Panc1 (cell line): ENCODE measurements at places on chromosomes 12 and 14. TPM values are rescaled to one million over a fixed set of nuclear protein-coding genes. Genes with fewer than 3 reads are reported as not detected.
A peak's percentile ranks its signal among the peaks of the same experiment; 100 is the strongest.

- no peaks in the 10 kb centered on the region for H3K4me1 ChIP-seq
- no peaks in the 10 kb centered on the region for H3K36me3 ChIP-seq
- H3K27me3 ChIP-seq: no peaks in the 10 kb centered on the region
- H3K27ac ChIP-seq: no peak overlapping the region
- H3K4me3 ChIP-seq: no peak overlapping the region
These were observed 119.7 kb upstream of the HIF1A start for GRCh38 chr14:61575551-61576150.

DNA sequence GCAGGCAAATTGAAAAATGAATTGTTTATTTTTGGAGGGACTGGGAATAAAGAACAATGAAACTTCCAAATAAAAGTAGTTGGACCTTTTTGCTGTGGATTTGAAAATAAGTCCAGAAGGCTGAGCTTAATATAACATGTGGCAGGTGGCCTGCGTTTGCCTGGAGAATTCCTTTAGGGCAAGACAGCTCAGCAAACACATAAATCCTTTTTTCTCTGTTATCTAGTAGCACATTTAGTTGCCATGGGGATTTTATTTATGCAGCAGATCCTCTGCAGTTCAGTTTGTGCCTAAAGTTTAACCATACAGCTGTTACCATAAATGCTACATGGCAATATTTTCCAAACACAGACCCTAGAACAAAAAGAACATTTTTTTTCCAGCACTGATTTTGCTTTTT, 180.0 kb downstream of the NPAS3 start:
- H3K4me3 ChIP-seq: no peak overlapping the region
- H3K27me3 ChIP-seq: no peaks in the 10 kb centered on the region
- no peak overlapping the region for H3K27ac ChIP-seq

GRCh38 chr12:3222979-3223378, 145.8 kb downstream of the TSPAN9 start:
- no peaks in the 10 kb centered on the region for H3K36me3 ChIP-seq
- no peak for DNase-seq
- no peak overlapping the region for H3K4me3 ChIP-seq
- H3K27me3 ChIP-seq: no peaks in the 10 kb centered on the region

DNA sequence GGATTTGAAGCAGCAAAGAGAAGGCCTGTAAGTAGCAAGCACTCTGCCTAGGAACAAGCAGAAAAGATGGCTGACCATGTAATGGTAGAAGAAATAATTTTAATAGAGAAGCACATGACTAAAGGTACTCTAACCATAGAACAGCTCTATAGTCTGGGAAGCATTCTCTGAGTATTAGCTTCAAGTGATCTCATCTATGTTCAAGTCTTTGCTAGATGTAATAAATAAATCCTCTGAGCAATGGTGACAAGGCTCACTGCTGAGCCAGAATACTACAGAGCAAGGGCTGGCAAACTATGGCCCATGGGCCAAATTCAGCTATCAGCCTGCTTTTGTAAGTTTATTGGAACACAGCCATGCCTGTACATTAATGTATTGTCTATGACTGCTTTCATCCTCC, 84.8 kb downstream of the PEBP1 start:
- no peaks in the 10 kb centered on the region for H3K4me1 ChIP-seq
- H3K36me3 ChIP-seq: no peaks in the 10 kb centered on the region
- no peak for DNase-seq
- H3K4me3 ChIP-seq: no peak overlapping the region
- no peak overlapping the region for H3K27ac ChIP-seq

CREBL2 gene
- 13.6 TPM for total RNA-seq

GRCh38 chr14:28142400-28143015, 624.1 kb upstream of the FOXG1 start:
- H3K36me3 ChIP-seq: no peaks in the 10 kb centered on the region
- no peak overlapping the region for H3K4me3 ChIP-seq
- no peak for DNase-seq
- no peak overlapping the region; the same call in 1 of the 2 replicates for H3K27ac ChIP-seq
- H3K4me1 ChIP-seq: peaks cover 3% of the 10 kb centered on the region

RNF212B gene
- total RNA-seq: not detected

IAPP gene
- total RNA-seq: not detected

PPP4R4 gene
- 1.1 TPM for total RNA-seq

- no peak overlapping the region for H3K4me3 ChIP-seq
- H3K4me1 ChIP-seq: no peaks in the 10 kb centered on the region
- DNase-seq: no peak
- no peak overlapping the region for H3K27ac ChIP-seq
These were observed 201.2 kb downstream of the TTC8 start for GRCh38 chr14:89025561-89026236.

DNA sequence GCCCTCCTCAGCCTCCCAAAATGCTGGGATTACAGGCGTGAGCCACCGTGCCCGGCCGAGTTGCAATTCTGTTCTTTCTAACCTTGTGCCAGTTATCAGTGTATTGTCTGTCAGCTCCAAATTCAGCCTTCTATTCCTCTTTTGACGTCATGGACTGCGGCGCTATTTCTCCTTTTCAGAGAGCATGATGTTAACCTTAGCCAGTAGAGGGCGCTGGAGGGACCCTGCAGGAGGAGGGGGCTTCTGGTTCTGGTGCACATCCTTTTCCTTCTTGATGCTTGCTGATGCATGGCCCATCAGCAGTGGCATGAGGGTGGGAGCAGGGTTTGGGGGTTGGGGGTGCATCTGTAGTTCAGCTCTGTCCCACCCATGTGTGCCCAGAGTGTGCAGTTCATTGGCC, 179.3 kb upstream of the RMST start:
- H3K4me3 ChIP-seq: no peak overlapping the region
- no peaks in the 10 kb centered on the region for H3K36me3 ChIP-seq
- no peaks in the 10 kb centered on the region for H3K4me1 ChIP-seq
- H3K27me3 ChIP-seq: no peaks in the 10 kb centered on the region

DNA sequence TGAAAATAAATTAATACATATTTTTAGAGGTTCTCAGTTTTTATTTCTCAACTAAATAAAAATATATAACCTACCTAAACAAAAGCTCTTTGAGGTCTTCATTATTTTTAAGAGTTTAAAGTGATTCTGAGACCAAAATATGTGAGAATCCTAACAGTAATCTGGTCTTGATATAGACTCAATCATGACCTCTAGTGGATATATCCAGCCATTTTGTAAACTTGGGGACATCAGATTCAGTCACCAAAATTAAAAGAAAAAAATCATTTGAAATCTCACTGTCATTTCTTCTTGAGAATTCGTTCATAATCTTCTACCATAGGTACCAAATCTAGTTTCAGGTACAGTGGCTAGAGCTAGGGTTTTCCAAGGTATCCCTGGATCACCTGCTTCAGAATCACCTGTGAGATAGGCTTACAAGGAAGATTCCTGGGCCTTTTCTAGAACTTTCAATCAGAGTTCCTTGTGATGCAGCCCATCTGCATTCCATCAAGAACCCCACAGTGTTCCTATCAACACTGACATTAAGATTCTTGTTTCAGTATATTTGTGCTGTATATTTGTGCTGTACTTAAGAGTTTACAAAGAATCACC, 214.9 kb downstream of the ADAMTS20 start:
- peaks cover 22% of the 10 kb centered on the region for H3K4me1 ChIP-seq
- no peaks in the 10 kb centered on the region for H3K27me3 ChIP-seq
- DNase-seq: no peak
- peak overlapping the region; percentile 68; the same call in 1 of the 2 replicates for H3K27ac ChIP-seq

DNA sequence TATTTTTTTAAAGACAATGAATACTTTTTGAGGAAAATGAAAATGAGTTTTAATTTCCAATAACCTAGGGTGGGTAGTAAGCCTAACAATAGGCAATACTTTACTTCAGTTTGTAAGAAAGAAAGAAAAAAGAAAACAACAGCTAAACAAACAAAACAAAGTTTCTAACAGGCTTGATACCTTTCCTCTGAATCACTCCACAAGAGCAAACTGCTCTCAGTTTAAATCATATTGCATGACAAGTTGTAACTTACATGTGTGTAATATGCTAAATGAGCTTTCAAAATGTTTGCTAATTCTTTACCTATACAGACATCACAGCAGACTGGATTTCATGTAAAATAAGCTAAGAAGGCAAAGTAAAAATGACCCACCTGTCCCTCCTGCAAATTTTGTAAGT, 6.7 kb upstream of the LMO3 start:
- H3K36me3 ChIP-seq: no peaks in the 10 kb centered on the region
- no peak overlapping the region for H3K4me3 ChIP-seq
- H3K27ac ChIP-seq: no peak overlapping the region
- no peaks in the 10 kb centered on the region; the same call in 1 of the 2 replicates for H3K4me1 ChIP-seq

- no peak for DNase-seq
- H3K27me3 ChIP-seq: no peaks in the 10 kb centered on the region
- no peak overlapping the region for H3K4me3 ChIP-seq
- no peaks in the 10 kb centered on the region for H3K36me3 ChIP-seq
These were observed 3.4 kb upstream of the TRAFD1 start for GRCh38 chr12:112121780-112122565.

DNA sequence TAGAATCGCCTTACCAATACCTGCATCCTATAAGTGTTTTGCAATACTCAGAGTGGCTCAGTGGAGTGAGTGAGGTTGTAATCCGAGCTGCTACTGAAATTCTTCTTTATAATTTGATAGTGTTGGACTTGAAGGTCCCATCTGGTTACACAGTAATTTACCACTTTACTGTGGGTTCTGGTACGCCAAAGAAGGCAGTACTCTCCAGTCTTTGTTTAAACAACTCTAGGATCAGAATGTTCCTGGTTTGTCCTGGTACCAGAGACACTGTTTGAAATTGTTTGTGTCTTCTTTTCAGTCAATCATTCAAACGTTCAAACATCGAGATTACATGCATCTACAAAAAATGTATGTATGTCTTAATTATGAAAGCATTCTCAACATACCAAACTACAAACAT, 51.3 kb upstream of the AMN1 start:
- no peaks in the 10 kb centered on the region for H3K36me3 ChIP-seq
- H3K4me1 ChIP-seq: no peaks in the 10 kb centered on the region
- no peak for DNase-seq
- no peak overlapping the region for H3K4me3 ChIP-seq

- no peak overlapping the region for H3K27ac ChIP-seq
- H3K27me3 ChIP-seq: no peaks in the 10 kb centered on the region
- H3K4me1 ChIP-seq: no peaks in the 10 kb centered on the region
- DNase-seq: no peak
- no peak overlapping the region for H3K4me3 ChIP-seq
These were observed 25.3 kb downstream of the TTC8 start for GRCh38 chr14:88849716-88850115.

- H3K4me1 ChIP-seq: peaks cover 16% of the 10 kb centered on the region
- DNase-seq: no peak
- no peaks in the 10 kb centered on the region for H3K27me3 ChIP-seq
- H3K4me3 ChIP-seq: peak overlapping the region; percentile 96
- no peaks in the 10 kb centered on the region; the same call in 1 of the 2 replicates for H3K36me3 ChIP-seq
- peak overlapping the region; percentile 95 for H3K27ac ChIP-seq
These were observed 947 bp downstream of the GAS2L3 start for GRCh38 chr12:100574187-100575074.

- no peaks in the 10 kb centered on the region for H3K4me1 ChIP-seq
- no peak overlapping the region for H3K27ac ChIP-seq
- H3K4me3 ChIP-seq: no peak overlapping the region
These were observed 505.1 kb upstream of the SYT1 start for GRCh38 chr12:78359520-78359919.

SERPINA9 gene
- not detected for total RNA-seq

- no peaks in the 10 kb centered on the region for H3K27me3 ChIP-seq
- no peaks in the 10 kb centered on the region for H3K4me1 ChIP-seq
- no peak overlapping the region for H3K4me3 ChIP-seq
- no peaks in the 10 kb centered on the region for H3K36me3 ChIP-seq
- DNase-seq: no peak
These were observed 85.7 kb upstream of the E2F7 start for GRCh38 chr12:77151030-77151429.

GRCh38 chr12:65853489-65854157, 29.3 kb downstream of the HMGA2 start:
- peaks cover 37% of the 10 kb centered on the region; the same call in 1 of the 2 replicates for H3K4me1 ChIP-seq
- H3K27me3 ChIP-seq: no peaks in the 10 kb centered on the region
- peaks cover 3% of the 10 kb centered on the region; the same call in 1 of the 2 replicates for H3K36me3 ChIP-seq
- no peak overlapping the region for H3K4me3 ChIP-seq
- no peak for DNase-seq

DNA sequence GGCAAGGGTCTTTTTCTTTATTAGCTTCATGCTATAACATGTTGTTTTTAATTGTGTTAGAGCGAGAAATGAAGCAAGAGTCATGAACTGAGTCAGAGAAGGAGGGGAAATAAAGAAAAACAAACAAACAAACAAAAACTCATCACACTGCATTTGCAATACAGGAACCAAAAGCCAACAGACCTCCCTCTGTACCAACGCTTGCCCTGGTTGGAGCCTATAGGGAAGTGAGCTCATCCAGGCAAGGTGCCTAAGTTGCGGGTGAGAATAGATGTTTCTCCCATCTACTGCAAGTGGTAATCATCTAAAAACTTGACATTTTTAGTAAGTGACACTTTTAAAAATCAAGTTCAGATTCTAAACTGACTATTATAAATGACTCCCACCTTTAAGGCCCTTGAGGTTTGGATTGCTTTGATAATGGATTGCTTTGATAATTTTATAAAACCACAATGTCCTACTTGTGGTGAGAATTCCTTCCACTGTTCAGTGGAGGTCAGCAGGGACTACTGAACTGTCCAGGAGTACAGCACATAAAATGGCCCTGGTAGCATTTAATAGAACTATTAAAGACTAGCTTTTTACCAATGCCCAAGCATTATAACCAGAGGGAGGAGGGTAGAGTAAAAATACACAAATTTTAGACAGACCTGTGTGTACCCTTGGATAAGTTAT, 31.3 kb downstream of the SLC38A1 start:
- no peaks in the 10 kb centered on the region for H3K4me1 ChIP-seq
- DNase-seq: no peak
- no peaks in the 10 kb centered on the region for H3K27me3 ChIP-seq
- H3K36me3 ChIP-seq: no peaks in the 10 kb centered on the region; the same call in 1 of the 2 replicates
- H3K4me3 ChIP-seq: no peak overlapping the region
- no peak overlapping the region for H3K27ac ChIP-seq

ETV6 gene
- total RNA-seq: 17.2 TPM
